Right forelimb (tissue), 1 donor: ENCODE measurements at places on chromosomes 16 and 17.

DNA sequence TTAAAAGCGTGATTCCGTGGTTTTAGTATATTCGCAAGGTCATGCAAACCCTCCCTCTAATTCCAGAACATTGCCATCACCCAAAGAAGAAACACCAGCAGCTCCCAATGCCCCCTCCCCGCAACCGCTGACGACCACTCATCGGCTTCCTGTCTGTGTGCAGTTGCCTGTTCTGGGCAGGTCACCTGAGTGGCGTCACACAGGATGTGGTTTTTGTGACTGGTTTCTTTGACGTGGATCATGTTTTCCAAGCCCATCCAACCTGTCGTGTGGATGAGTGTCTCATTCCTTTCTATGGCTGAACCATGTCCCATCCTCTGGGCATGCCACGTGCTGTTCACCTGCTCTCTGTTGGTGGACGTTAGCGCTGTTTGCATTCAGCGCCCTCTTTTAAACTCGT, 8.2 kb upstream of the ATP2C2 start:
- DNase-seq: no peak

GRCh38 chr17:76198702-76199101, 41.6 kb downstream of the RNF157 start:
- no peak for DNase-seq

- no peak for DNase-seq
These were observed 238.3 kb downstream of the CPPED1 start for GRCh38 chr16:12565423-12565822.

DNA sequence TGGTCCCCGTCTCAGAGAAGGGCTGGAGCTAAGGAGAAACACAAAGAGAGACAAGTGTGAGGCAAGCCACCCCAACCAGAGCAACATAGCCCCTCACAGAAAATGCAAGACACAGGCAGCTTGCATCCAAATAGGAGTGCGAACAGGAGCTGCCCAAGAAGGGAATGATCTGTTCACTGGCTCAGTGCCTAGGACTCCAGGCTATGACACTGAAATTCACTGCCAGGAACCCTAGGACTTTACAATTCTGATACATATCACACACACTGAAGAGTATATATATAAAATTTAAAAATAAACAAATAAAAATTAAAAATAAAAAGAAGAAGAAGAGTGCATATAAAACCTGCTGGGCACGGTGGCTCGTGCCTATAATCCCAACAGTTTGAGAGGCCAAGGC, 5.2 kb downstream of the ZNF23 start:
- DNase-seq: no peak

GRCh38 chr17:76146053-76146851, 5.2 kb upstream of the FOXJ1 start:
- DNase-seq: no peak

GRCh38 chr16:23962001-23962400, 126.2 kb downstream of the PRKCB start:
- DNase-seq: no peak

DNA sequence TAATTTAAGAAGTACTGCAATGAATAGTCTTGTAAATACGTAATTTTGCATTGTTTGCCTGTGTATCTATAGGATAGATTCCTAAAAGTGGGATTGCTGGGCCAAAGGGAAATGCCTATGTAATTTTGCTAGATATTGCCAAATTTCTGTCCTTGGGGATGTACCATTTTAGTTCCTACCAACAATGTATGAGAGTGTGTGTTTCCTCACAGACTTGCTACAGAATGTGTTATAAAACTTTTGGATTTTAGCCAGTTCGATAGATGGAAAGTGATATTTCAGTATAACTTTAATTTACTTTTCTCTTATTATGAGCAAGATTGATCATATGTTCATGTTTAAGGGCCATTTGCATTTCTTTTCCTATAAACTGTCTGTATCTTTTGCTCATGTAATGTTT, 8.3 kb downstream of the TANGO6 start:
- no peak for DNase-seq

DNA sequence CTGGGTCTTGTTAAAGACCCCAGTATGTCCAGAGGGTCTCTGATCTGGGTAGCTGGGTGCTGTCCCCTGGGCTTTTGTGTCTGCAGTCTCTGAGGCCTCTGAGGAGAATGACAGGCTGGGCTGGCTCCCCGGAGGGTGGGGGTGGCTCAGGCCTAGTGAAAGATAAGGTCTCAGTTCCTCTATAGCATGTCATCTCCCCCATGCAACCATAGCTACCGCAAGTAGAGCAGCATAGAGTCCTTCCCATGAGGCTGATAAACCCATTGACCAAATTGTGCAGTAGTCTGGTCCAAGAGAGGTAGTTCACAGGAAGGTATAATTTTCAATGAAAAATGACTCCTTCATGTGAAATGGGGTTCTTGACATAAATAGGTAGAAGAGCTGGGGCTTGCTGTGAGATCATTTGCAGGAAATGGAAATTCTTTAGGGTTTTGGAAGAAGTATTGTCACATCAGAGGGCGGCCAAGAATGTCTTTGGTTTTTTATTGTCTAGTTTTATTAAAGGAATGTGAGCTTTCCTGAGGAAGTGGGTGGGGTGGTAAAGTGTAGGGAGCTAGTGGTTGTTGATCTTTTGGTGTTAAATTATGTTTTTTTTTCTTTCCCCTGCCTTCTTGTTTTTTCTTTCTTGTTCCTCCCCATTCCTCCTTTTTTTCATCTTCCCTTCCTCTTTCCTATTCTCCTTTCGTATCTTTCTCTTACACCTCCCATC, 21.0 kb downstream of the SLC7A6OS start:
- no peak for DNase-seq

- DNase-seq: no peak
These were observed at the start of gene PRR15L for GRCh38 chr17:47957591-47958490. PRR15L (minus strand) TSS chr17:47957883; CDS start chr17:47953234, 4,649 bp downstream.

DNA sequence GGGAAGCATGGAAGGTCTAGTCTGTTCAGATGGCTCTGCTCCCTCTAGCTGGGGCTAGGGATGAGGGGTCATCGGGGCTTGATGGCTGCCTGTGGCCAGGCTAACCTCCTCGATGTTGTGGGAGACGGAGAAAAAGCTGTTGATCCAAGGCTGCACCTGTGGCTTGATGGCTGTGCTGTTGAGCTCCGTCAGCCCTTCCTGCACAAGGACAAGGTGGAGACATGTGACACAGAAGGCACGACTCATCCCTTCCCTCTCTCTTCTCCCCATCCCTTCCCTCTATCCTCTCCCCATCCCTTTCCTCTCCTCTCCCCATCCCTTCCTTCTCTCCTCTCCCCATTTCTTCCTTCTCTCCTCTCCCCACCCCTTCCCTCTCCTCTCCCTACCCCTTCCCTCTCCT, 28.2 kb downstream of the FCSK start:
- DNase-seq: no peak

DNA sequence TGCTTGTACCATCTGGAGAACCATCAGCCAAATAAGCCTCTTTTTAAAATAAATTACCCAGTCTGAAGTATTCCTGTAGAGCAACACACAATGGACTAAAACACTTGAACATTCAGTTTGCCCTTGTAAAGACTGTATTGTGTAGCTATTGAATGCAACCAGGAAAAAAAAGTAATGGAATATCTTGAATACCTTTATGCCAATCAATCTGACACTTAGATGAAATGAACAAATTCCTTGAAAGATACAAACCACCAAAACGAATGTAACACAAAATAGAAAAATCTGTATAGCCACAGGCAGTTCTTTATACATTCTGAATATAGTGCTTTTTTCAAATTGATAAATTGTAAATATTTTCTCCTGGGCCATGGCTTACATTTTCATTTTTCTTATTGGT, 63.3 kb upstream of the KCNJ16 start:
- DNase-seq: no peak

- DNase-seq: no peak
These were observed 22.6 kb upstream of the ITGA3 start for GRCh38 chr17:50033316-50033715.

- no peak for DNase-seq
These were observed 4.8 kb upstream of the PSMD3 start for GRCh38 chr17:39975801-39976200.

DNA sequence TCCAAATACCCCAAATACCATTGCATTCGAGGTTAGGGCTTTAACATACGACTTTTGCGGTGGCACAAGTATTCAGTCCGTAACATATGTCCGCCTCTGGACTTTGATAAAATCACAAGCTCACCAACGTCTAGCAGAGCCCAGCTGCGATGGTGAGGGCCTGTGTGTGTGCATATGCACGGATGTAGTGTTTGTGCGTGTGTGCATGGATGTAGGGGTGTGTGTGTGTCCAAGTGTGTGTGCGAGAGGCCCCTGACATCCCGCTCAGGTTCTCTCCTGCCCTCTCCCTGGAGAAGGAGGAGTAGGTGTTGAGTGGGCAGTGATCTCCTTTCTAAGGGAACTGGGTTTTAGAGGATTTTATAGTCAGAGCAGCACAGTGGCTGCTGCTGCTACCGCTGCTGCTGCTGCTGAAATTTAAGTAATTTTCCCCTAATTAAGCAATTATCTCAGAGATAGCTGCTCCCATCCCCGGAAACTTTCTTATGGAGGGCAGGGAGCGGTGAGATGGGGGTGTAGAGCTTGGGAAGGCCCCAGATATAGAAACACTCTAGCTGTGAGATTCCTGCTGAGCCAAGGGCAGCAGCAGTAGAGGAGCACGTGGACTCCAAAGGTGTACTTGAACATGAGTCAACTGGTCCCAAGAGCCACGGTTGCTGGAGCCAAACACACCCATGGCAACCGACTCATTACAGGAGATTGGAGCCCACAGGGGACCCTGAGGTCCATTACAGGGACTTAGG, 121.7 kb upstream of the SDK2 start:
- DNase-seq: no peak

DNA sequence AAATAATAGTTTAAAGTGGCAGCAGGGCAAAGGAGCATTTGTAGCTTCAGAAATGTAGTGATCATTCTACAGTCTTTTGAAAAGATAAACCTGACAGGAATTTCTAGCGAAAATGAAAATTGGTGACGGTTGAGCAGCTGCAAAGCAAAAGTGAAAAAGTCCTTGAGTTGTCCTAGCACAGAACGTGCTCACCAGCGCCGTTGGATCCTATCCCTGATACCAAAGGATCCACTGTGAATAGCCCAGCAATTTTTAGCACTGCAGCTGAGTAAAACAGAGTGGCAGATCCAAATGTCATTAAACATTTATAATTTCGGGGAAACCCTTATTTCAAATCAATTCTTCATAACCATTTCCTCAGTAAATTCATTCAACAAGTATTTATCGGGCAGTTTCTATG, 453.8 kb upstream of the HSBP1 start:
- no peak for DNase-seq

DNA sequence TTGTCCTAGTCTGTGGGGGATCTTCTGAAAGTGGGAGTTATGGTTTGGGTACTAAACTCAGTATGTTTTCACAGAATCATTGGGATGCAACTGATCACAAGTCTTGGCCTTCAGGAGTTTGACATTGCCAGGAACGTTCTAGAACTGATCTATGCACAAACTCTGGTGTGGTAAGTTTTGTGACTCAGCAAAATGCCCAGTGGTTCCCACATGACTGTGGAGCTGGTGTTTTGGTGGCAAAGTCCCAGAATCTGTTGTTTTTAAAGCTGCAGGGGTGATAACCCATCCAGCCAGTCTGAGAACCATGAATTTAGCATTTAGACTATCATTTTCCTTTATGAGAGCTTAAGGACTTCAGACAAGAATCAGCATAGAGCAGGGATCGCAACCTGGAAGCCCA, 40.6 kb downstream of the GDE1 start:
- no peak for DNase-seq
